ENCODE measurements at places on chromosomes 12 and 14. TPM values are rescaled to one million over a fixed set of nuclear protein-coding genes. Genes with fewer than 3 reads are reported as not detected.
A peak's percentile ranks its signal among the peaks of the same experiment; 100 is the strongest.

The POTEM gene
- total RNA-seq = not detected

- H3K4me1 ChIP-seq = peaks cover 16% of the 10 kb centered on the region
- H3K36me3 ChIP-seq = no peaks in the 10 kb centered on the region
- H3K27ac ChIP-seq = no peak overlapping the region
- no peak overlapping the region for H3K4me3 ChIP-seq
- DNase-seq = no peak
Observed at GRCh38 chr12:50296554-50296953, 13.2 kb upstream of the LIMA1 start.

The ZDHHC22 gene
- total RNA-seq = not detected

GRCh38 chr14:39233680-39234326, at the start of gene MIA2:
Gene MIA2 (plus strand): TSS chr14:39233915. CDS start chr14:39234115, 200 bp downstream.
- peak within 1 kb of the TSS; percentile 64 for H3K4me3 ChIP-seq

The BMP4 gene
- 24.8 TPM for total RNA-seq

GRCh38 chr14:67764496-67764895, 51.9 kb downstream of the ZFYVE26 start:
- H3K36me3 ChIP-seq = peaks cover 5% of the 10 kb centered on the region
- H3K27me3 ChIP-seq = no peaks in the 10 kb centered on the region
- peaks cover 25% of the 10 kb centered on the region for H3K4me1 ChIP-seq
- no peak overlapping the region for H3K4me3 ChIP-seq
- peak; percentile 28 for DNase-seq
- peak overlapping the region; percentile 35 for H3K27ac ChIP-seq

- H3K4me3 ChIP-seq = peak overlapping the region; percentile 89
- no peaks in the 10 kb centered on the region for H3K27me3 ChIP-seq
- DNase-seq = peak; percentile 34
- peaks cover 40% of the 10 kb centered on the region for H3K36me3 ChIP-seq
- H3K27ac ChIP-seq = peak overlapping the region; percentile 98
Observed at GRCh38 chr14:81219759-81220579, 790 bp downstream of the GTF2A1 start.

GRCh38 chr14:65222440-65222858, 120.1 kb upstream of the MAX start:
- no peaks in the 10 kb centered on the region for H3K27me3 ChIP-seq
- no peaks in the 10 kb centered on the region for H3K36me3 ChIP-seq
- H3K4me1 ChIP-seq = peaks cover 36% of the 10 kb centered on the region
- peak; percentile 52 for DNase-seq

Measured in Calu3 (cell line).